Type B pancreatic cell (in vitro differentiated cells): ENCODE measurements at places on chromosomes 7 and 10. TPM values are rescaled to one million over a fixed set of nuclear protein-coding genes. Genes with fewer than 3 reads are reported as not detected.

CALML5 gene
- not detected in 2 replicates for total RNA-seq

SEMA3C gene
- total RNA-seq = 67.8 and 94.9 TPM in 2 replicates

CLCN1 gene
- total RNA-seq = 0.12 and 0.22 TPM in 2 replicates

FEZF1 gene
- total RNA-seq = 0.67 TPM in 1 of 2 replicates, not detected in the other

- no peaks in the 10 kb centered on the region for H3K36me3 ChIP-seq
- no peak overlapping the region for H3K4me3 ChIP-seq
- no peak for DNase-seq
- H3K27me3 ChIP-seq = peaks cover 47% of the 10 kb centered on the region
- no peaks in the 10 kb centered on the region for H3K4me1 ChIP-seq
- no peak overlapping the region for H3K27ac ChIP-seq
Observed at GRCh38 chr10:43082746-43083145, 5.9 kb downstream of the RET start.

DNA sequence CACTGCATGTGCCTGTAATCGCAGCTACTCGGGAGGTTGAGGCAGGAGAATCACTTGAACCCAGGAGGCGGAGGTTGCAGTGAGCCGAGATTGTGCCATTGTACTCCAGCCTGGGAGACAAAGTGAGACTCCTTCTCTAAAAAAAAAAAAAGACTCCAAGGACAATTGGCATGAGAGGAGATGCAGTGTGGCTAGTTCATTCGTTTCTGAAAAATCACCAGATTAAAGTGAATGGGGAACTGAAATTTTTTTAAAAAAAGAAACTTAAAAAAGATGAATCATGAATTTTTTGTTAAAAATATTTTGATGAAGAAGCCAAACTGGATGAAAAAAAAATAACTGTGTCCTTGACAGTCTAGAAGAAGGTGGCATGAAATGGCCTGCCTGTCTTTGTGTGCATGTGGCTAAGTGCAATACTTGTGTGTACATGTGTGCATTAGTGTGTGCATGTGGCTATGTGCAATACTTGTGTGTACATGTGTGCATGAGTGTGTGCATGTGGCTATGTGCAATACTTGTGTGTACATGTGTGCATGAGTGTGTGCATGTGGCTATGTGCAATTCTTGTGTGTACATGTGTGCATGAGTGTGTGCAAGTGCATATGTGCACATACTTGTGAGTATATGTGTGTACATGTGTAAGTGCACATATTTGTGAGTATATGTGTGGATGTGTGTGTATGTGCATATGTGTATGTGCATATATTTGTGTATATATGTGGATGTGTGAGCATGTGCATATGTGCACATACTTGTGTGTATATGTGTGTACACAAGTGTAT, 391.7 kb upstream of the KLF6 start:
- peaks cover 8% of the 10 kb centered on the region for H3K4me1 ChIP-seq
- no peak overlapping the region for H3K27ac ChIP-seq
- no peak for DNase-seq
- H3K4me3 ChIP-seq = no peak overlapping the region
- H3K27me3 ChIP-seq = no peaks in the 10 kb centered on the region
- H3K36me3 ChIP-seq = no peaks in the 10 kb centered on the region

- H3K4me1 ChIP-seq = peaks cover 16% of the 10 kb centered on the region
- no peak for DNase-seq
- no peaks in the 10 kb centered on the region for H3K36me3 ChIP-seq
- no peak overlapping the region for H3K4me3 ChIP-seq
- peaks cover 16% of the 10 kb centered on the region for H3K27me3 ChIP-seq
Observed at GRCh38 chr7:39608278-39608677, 15.1 kb upstream of the RALA start.

DNA sequence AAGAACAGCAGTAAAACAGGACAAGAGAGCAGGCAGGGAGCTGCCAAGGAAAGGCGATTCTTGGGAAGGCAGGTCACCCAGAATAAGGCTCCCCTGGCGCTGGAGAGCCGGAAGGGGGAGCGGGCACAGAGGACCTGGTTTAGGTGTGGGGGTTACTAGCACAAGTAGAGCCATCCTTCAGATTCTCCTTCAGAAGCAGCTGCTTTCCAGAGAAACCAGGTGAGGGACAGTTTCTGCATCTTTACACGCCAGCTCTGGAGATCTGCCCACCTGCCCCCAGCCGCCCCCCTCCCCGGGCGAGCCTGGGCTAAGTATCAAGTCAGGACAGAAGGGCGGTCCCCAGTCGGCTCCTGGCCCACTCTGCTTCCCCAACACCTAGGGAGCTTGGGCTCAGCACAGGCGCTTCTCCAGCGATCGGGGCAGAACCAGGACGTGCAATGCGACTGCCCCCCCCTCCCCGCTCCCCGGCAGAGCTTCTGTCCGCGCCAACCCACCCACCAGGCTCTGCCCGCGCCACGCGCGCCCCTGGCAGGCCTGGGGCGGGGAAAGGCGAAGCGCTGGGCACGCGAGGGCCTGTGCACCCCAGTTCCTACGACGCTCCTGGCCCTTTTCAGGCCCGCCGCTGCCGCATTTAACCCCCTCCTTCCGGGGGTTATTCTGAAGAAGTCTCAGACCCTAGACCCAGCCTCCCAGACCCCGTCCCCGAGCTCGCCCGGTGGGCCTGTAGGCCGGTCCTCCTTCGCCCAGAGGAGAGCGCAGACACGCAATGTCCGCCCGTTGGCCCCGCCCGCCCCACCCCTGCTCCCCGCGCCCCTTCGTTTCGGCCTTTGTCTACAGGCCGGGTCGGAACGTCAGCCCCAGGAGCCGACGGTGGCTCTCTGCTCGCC, 4.4 kb upstream of the EN2 start:
- DNase-seq = no peak
- peak overlapping the region; percentile 41 for H3K4me3 ChIP-seq
- H3K4me1 ChIP-seq = no peaks in the 10 kb centered on the region
- H3K27me3 ChIP-seq = peaks cover 84% of the 10 kb centered on the region

DNA sequence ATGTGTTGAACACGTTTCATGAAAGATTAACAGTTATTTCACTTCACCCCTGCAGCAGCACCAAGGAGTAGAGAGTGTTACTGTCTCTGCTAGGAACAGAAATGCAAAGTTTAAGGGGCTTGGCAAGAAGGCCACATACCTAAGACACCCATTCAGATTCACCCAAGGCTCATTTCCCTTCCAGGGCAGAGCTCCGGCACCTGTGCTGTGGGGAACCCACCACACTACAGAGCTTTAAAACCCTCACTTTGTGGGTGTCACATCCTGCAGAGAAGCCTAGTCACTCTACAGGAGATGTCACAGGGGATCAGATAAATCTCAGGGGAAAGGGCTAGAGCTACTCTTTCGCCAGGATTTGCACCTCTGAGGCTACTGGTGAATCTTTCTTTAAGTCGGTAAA, 176.1 kb upstream of the KLF6 start:
- no peaks in the 10 kb centered on the region for H3K36me3 ChIP-seq
- H3K4me1 ChIP-seq = peaks cover 15% of the 10 kb centered on the region
- DNase-seq = no peak
- H3K27ac ChIP-seq = no peak overlapping the region

DNA sequence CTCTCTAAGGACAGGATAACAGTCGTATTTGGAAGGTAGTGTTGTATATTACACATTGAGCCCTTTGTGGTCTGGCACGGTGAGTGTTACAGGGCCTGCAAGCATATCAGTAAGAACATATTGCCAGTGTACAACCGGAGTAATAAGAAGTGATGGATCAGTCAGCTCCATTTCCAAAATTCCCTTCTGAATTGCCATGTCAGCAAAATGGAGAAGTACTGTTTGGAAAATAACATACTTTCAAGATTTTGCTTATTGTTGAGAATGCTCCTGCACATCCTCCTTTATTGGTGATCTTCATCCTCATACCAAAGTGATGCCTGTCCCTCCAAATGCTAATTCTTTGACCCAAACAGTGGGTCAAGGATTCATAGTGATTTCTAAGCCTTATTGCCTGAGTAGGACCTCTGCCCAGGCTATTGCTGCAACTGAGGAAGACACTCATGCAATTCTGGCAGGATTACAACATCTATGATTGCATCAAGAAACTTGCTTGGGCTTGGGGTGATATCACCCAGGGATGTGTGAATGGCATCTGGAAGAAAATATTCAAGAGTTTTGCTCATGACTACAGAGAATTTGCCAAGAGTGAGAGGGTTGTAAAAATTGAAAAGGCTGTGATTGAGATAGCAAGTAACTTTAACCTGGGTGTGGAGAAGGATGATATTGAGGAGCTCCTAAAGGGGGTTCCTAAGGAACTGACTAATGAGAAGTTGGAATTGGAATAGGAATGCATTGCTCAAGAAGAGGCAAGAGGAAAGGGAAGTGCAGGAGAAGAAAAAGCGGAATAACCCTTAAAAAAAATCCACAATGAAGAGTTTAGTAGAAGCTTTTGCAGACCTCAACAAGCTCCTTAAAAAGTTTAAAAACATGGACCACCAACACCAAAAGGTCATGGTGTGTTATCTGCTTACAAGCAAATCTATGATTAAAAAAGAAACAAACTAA, 452.2 kb upstream of the SORCS1 start:
- H3K36me3 ChIP-seq = no peaks in the 10 kb centered on the region
- H3K4me1 ChIP-seq = no peaks in the 10 kb centered on the region
- no peak for DNase-seq
- H3K4me3 ChIP-seq = no peak overlapping the region
- no peak overlapping the region for H3K27ac ChIP-seq

- H3K4me3 ChIP-seq = no peak overlapping the region
- DNase-seq = no peak
- H3K36me3 ChIP-seq = peaks cover 5% of the 10 kb centered on the region
- peaks cover 16% of the 10 kb centered on the region for H3K27me3 ChIP-seq
- no peak overlapping the region for H3K27ac ChIP-seq
- H3K4me1 ChIP-seq = peaks cover 5% of the 10 kb centered on the region
Observed at GRCh38 chr10:7161484-7162250, 249.2 kb downstream of the SFMBT2 start.

GRCh38 chr7:147775516-147776284, 814.9 kb upstream of the C7orf33 start:
- no peak overlapping the region for H3K4me3 ChIP-seq
- no peaks in the 10 kb centered on the region for H3K27me3 ChIP-seq
- no peaks in the 10 kb centered on the region for H3K36me3 ChIP-seq
- H3K4me1 ChIP-seq = peaks cover 15% of the 10 kb centered on the region
- no peak overlapping the region for H3K27ac ChIP-seq
- no peak for DNase-seq

DNA sequence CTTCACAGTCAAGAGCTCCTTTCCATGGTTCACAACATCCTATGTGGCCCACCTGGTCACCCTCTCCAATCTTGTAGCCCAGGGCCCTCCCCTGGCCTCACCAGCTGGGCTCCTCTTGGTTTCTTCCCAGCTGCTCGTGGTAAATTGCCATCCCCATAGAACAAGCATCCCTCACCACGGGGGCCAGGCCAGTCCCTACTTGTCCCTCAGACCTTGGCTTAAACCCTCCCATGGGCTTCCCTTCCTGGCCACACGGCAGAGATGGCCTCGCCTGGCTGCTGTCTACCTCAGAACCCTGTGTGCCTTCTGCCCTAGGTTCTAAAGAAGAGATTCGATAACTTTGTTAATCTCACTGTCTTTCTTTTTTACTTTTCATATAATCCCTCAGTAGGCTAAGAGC, 153.3 kb upstream of the TCERG1L start:
- H3K4me1 ChIP-seq = peaks cover 6% of the 10 kb centered on the region
- no peak overlapping the region for H3K27ac ChIP-seq
- no peak for DNase-seq
- no peak overlapping the region for H3K4me3 ChIP-seq
- peaks cover 46% of the 10 kb centered on the region for H3K27me3 ChIP-seq
- H3K36me3 ChIP-seq = no peaks in the 10 kb centered on the region

DNA sequence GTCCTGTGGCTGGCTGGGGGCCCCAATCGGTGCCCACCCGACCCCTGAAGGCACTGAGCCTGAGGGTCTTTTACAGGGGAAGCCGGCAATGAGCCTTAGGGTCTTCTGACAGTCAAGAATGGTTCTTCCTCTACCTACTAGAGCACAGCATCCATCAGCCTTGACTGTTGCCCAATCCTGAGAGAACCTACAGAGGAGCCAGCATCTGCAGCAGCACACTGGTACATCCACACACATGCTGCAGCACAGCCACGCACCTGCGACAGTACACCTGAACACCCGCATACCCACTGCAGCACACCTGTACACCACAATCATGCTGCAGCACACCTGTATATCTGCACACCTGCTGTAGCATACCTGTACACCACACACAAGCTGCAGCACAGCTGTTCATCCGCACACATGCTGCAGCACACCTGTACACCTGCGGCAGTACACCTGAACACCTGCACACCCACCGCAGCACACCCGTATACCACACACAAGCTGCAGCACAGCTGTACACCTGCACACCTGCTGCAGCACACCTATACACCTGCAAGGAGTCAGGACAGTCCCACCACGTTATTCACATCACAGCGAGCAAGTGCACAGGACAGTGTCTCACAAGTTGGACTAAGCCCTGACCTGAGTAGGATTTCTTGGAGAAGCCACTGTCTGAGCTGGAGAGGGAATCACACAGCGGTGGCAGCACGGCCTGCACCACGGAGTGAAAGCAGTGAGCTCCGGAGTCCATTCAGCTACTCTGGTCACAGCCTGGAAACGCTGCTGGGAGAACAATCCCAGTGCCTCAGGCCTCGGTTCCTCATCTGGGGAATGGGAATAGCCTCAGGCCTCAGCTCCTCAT, 56.4 kb downstream of the VIPR2 start:
- H3K27me3 ChIP-seq = no peaks in the 10 kb centered on the region
- no peak overlapping the region for H3K4me3 ChIP-seq
- H3K4me1 ChIP-seq = no peaks in the 10 kb centered on the region
- peak; percentile 51 for DNase-seq
- H3K27ac ChIP-seq = no peak overlapping the region

DNA sequence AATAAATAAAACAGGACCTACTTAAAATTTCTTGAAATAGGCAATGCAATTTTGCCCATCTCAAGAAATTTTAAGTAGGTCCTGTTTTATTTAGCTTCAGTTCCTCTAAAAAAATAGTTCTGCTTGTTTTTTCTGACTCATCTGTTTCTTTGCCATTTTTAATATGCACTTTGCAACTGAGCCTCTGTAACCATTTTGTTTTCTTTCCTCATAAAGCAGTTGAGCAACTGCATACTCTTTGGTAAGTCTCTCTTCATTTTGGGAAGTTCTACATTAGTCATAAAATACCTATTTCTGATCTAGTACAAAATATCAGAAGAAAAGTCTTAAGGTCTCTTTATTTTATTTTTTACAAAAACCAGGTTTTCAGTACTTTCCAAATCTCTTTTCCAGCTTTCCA, 18.0 kb downstream of the TAS2R40 start:
- no peak overlapping the region for H3K4me3 ChIP-seq
- peak overlapping the region; percentile 63 for H3K27ac ChIP-seq
- no peaks in the 10 kb centered on the region for H3K36me3 ChIP-seq
- no peak for DNase-seq
- H3K4me1 ChIP-seq = peaks cover 21% of the 10 kb centered on the region
- no peaks in the 10 kb centered on the region for H3K27me3 ChIP-seq

- DNase-seq = no peak
- no peaks in the 10 kb centered on the region for H3K36me3 ChIP-seq
- peaks cover 70% of the 10 kb centered on the region for H3K27me3 ChIP-seq
- no peak overlapping the region for H3K4me3 ChIP-seq
- H3K27ac ChIP-seq = no peak overlapping the region
- peaks cover 23% of the 10 kb centered on the region for H3K4me1 ChIP-seq
Observed at GRCh38 chr10:76124280-76124679, 692.9 kb downstream of the LRMDA start.

GRCh38 chr10:59006511-59007306, 169.7 kb upstream of the PHYHIPL start:
- no peak for DNase-seq
- H3K36me3 ChIP-seq = no peaks in the 10 kb centered on the region
- no peak overlapping the region for H3K4me3 ChIP-seq

GRCh38 chr10:102593074-102593803, 51.0 kb upstream of the TRIM8 start:
- H3K36me3 ChIP-seq = peaks cover 3% of the 10 kb centered on the region
- no peaks in the 10 kb centered on the region for H3K27me3 ChIP-seq
- no peak overlapping the region for H3K4me3 ChIP-seq
- no peak overlapping the region for H3K27ac ChIP-seq
- no peak for DNase-seq
- peaks cover 10% of the 10 kb centered on the region for H3K4me1 ChIP-seq
